A549 treated with CpdA at 1 μM for 4 hours (cell line): ENCODE measurements at places on chromosomes 4 and X. TPM values are rescaled to one million over a fixed set of nuclear protein-coding genes. Genes with fewer than 3 reads are reported as not detected.

The S100G gene
- total RNA-seq = not detected in 5 replicates

The ZC4H2 gene
- total RNA-seq = 1.5 to 2.5 TPM (median 2.1 TPM) in 5 replicates

The SNCA gene
- total RNA-seq = 0.06 to 0.22 TPM (median 0.17 TPM) in 4 of 5 replicates, not detected in the other

The CHST7 gene
- total RNA-seq = 10.5 to 19.9 TPM (median 18.7 TPM) in 5 replicates

The GPRASP1 gene
- total RNA-seq = 0.29 to 0.47 TPM (median 0.37 TPM) in 5 replicates

The GPR50 gene
- 0.11 to 0.22 TPM (median 0.18 TPM) in 4 of 5 replicates, not detected in the other for total RNA-seq

The ZFP42 gene
- 0.03 TPM in 1 of 5 replicates, not detected in the others for total RNA-seq

The KLHL13 gene
- total RNA-seq = 0.25 to 0.39 TPM (median 0.34 TPM) in 5 replicates

The SRPX2 gene
- total RNA-seq = 2.2 to 3.1 TPM (median 3.0 TPM) in 5 replicates

The PRRG3 gene
- not detected in 5 replicates for total RNA-seq

The USP17L5 gene
- total RNA-seq = not detected in 5 replicates

The TRMT44 gene
- total RNA-seq = 5.2 to 6.7 TPM (median 5.9 TPM) in 5 replicates

The TMEM35A gene
- not detected in 5 replicates for total RNA-seq

The DCAF4L1 gene
- total RNA-seq = 0.10 to 0.30 TPM (median 0.17 TPM) in 5 replicates

The PLAC8 gene
- 0.93 to 1.3 TPM (median 1.0 TPM) in 5 replicates for total RNA-seq

The IL21 gene
- not detected in 5 replicates for total RNA-seq

The PRSS12 gene
- total RNA-seq = 0.13 to 0.40 TPM (median 0.24 TPM) in 5 replicates

The MAGEB3 gene
- total RNA-seq = not detected in 5 replicates

The PDK3 gene
- 5.8 to 6.5 TPM (median 6.3 TPM) in 5 replicates for total RNA-seq

The AR gene
- total RNA-seq = 3.4 to 4.1 TPM (median 3.5 TPM) in 5 replicates

The RTL9 gene
- 0.05 to 0.12 TPM (median 0.07 TPM) in 5 replicates for total RNA-seq

The PAGE5 gene
- total RNA-seq = not detected in 5 replicates

The MAB21L2 gene
- not detected in 5 replicates for total RNA-seq

The OPRPN gene
- total RNA-seq = not detected in 5 replicates

The XAGE2 gene
- not detected in 5 replicates for total RNA-seq

The FHDC1 gene
- total RNA-seq = 0.25 to 0.37 TPM (median 0.33 TPM) in 5 replicates

The HMGN5 gene
- 1.9 to 4.1 TPM (median 3.4 TPM) in 5 replicates for total RNA-seq

The IL13RA2 gene
- total RNA-seq = 0.10 TPM in 1 of 5 replicates, not detected in the others
